Left ventricle myocardium inferior (tissue), 1 donor: ENCODE measurements at places on chromosomes 16 and 17. TPM values are rescaled to one million over a fixed set of nuclear protein-coding genes. Genes with fewer than 3 reads are reported as not detected.

Gene TBC1D3B
- total RNA-seq = 3.4 TPM

- H3K4me1 ChIP-seq = peaks cover 8% of the 10 kb centered on the region
- H3K4me3 ChIP-seq = no peak overlapping the region
- no peak overlapping the region for H3K27ac ChIP-seq
- no peaks in the 10 kb centered on the region for H3K36me3 ChIP-seq
- peaks cover 29% of the 10 kb centered on the region for H3K27me3 ChIP-seq
- no peak for DNase-seq
Measured at GRCh38 chr17:1979182-1979985, 45.8 kb downstream of the RTN4RL1 start.

Gene MYH1
- 0.14 TPM for total RNA-seq

GRCh38 chr16:3022208-3022683 lies 1.5 kb downstream of the HCFC1R1 start:
- peak overlapping the region; percentile 98 for H3K27ac ChIP-seq
- H3K4me3 ChIP-seq = peak overlapping the region; percentile 83
- H3K4me1 ChIP-seq = peaks cover 62% of the 10 kb centered on the region

Gene HOXB1
- not detected for total RNA-seq

Gene NOXO1
- not detected for total RNA-seq

GRCh38 chr17:74429604-74430384 lies 2.1 kb upstream of the GPRC5C start:
- H3K4me1 ChIP-seq = peaks cover 93% of the 10 kb centered on the region
- DNase-seq = no peak
- H3K36me3 ChIP-seq = no peaks in the 10 kb centered on the region
- H3K4me3 ChIP-seq = peak overlapping the region; percentile 73

GRCh38 chr16:25952983-25953382 lies 261.2 kb downstream of the HS3ST4 start:
- no peak for DNase-seq
- peaks cover 14% of the 10 kb centered on the region for H3K27me3 ChIP-seq
- H3K36me3 ChIP-seq = no peaks in the 10 kb centered on the region
- no peak overlapping the region for H3K4me3 ChIP-seq

Gene P2RX1
- total RNA-seq = 0.55 TPM

GRCh38 chr17:50632637-50633036 lies 2.0 kb upstream of the ABCC3 start:
- peaks cover 10% of the 10 kb centered on the region for H3K4me1 ChIP-seq
- H3K27ac ChIP-seq = no peak overlapping the region
- no peaks in the 10 kb centered on the region for H3K36me3 ChIP-seq
- no peak for DNase-seq
- H3K4me3 ChIP-seq = no peak overlapping the region

DNA sequence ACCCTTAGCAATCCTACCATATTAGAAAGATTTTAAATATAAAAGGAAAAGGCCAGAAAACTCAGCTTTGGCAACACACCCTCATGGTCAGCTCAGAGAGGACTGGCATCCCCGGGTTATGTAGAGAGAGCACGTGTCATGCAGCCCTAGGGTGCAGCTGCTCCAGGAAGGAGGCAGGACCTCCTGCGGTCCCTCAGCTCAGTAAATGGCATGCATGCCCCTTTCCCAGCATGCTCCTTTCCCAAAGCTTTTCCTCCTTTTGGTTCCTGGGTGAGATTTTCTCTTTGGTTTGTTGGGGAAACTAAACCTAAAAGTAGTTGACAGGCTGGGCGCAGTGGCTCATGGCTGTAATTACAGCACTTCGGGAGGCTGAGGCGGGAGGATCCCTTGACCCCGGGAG lies 3.9 kb downstream of the GAN start:
- peaks cover 70% of the 10 kb centered on the region for H3K4me1 ChIP-seq
- no peak for DNase-seq
- H3K4me3 ChIP-seq = no peak overlapping the region
- no peaks in the 10 kb centered on the region for H3K36me3 ChIP-seq
- H3K27ac ChIP-seq = peak overlapping the region; percentile 43
- H3K27me3 ChIP-seq = no peaks in the 10 kb centered on the region

Gene EVI2A
- total RNA-seq = 2.9 TPM

GRCh38 chr17:17305281-17305801 lies 2.2 kb downstream of the NT5M start:
- no peak for DNase-seq
- H3K4me1 ChIP-seq = peaks cover 27% of the 10 kb centered on the region
- H3K36me3 ChIP-seq = no peaks in the 10 kb centered on the region
- no peak overlapping the region for H3K4me3 ChIP-seq
- H3K27ac ChIP-seq = peak overlapping the region; percentile 79

- no peak overlapping the region for H3K27ac ChIP-seq
- no peaks in the 10 kb centered on the region for H3K27me3 ChIP-seq
- H3K4me3 ChIP-seq = no peak overlapping the region
- no peak for DNase-seq
- H3K36me3 ChIP-seq = no peaks in the 10 kb centered on the region
- H3K4me1 ChIP-seq = no peaks in the 10 kb centered on the region
Measured at GRCh38 chr16:79293836-79294460, 306.6 kb downstream of the MAF start.

Gene TBC1D3C
- total RNA-seq = not detected

DNA sequence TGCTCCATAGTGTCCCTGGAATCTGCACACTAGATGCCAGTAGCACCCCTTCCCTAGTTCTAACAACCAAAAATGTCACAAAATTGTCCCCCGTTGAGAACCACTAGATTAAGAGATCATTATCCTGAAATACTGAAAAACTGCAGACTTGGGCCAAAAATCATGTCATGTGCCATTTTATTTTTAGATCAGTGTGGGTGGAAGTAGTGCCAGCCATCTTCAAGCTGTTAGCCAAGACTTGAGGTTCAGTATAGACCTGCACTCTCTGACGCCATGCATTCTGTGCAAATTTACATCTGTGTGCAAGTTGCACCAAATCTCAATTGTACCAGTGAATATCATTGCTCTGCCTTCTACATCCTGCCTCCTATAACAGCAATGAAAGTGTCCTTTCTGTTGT lies 31.5 kb upstream of the NOL11 start:
- peaks cover 9% of the 10 kb centered on the region for H3K4me1 ChIP-seq
- H3K27ac ChIP-seq = no peak overlapping the region
- H3K36me3 ChIP-seq = no peaks in the 10 kb centered on the region
- no peak for DNase-seq
- H3K4me3 ChIP-seq = no peak overlapping the region

Gene SLFN14
- total RNA-seq = not detected

DNA sequence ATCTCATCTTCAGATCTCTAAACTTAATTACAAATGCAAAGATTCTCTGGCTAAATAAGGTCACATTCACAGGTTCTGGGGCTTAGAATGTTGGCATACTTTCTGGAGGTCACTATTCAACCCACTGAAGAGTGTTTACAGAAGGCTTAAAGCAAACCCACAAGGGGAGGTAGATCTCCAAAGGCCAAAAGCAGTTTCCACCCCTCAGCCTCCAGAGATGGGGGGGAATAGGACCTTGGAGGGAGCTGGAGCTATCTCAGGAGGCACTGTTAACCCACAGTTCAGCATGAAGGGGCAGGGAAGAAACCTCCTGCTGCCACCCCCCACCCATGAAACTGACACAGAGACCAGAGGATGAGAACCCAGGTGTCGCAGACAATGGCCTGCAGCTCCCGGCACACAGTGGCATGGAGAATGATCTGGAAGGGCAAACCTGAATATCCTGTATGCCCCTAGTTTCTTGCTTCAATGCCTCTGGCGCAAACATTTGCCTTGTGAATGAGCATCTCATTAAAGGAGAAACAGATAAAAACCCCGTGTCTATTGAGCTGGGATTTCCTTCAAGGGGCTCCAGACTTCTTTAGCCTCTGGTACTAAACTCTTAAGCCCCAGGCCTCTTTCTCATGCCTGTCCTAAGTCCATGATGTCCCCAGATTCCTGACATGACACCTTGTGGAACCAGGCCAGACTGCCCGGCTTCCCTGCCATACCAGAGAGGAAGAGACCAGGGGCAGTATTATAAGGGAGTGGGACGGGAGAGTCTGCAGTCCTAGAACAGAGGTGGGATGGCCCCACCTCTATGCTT lies 103.1 kb upstream of the CDH5 start:
- H3K27me3 ChIP-seq = no peaks in the 10 kb centered on the region
- no peaks in the 10 kb centered on the region for H3K36me3 ChIP-seq
- H3K4me3 ChIP-seq = no peak overlapping the region
- H3K27ac ChIP-seq = no peak overlapping the region
- DNase-seq = no peak

GRCh38 chr17:80879723-80880647 lies 111.7 kb upstream of the CHMP6 start:
- no peak overlapping the region for H3K27ac ChIP-seq
- H3K36me3 ChIP-seq = peaks cover 53% of the 10 kb centered on the region
- no peaks in the 10 kb centered on the region for H3K27me3 ChIP-seq
- no peak overlapping the region for H3K4me3 ChIP-seq
- peaks cover 13% of the 10 kb centered on the region for H3K4me1 ChIP-seq
- DNase-seq = peak; percentile 7

- no peaks in the 10 kb centered on the region for H3K36me3 ChIP-seq
- no peak for DNase-seq
- H3K4me3 ChIP-seq = peak overlapping the region; percentile 67
- peaks cover 99% of the 10 kb centered on the region for H3K27me3 ChIP-seq
Measured at GRCh38 chr16:49280105-49280741, 1.4 kb downstream of the CBLN1 start.

- H3K36me3 ChIP-seq = no peaks in the 10 kb centered on the region
- H3K4me3 ChIP-seq = no peak overlapping the region
- DNase-seq = no peak
- no peaks in the 10 kb centered on the region for H3K4me1 ChIP-seq
Measured at GRCh38 chr17:9307313-9307998, 268.2 kb downstream of the STX8 start.

GRCh38 chr17:15278924-15279477 lies 13.9 kb upstream of the PMP22 start:
- no peaks in the 10 kb centered on the region for H3K36me3 ChIP-seq
- no peak for DNase-seq
- H3K4me1 ChIP-seq = no peaks in the 10 kb centered on the region
- H3K27ac ChIP-seq = no peak overlapping the region

- DNase-seq = no peak
- no peak overlapping the region for H3K4me3 ChIP-seq
- H3K36me3 ChIP-seq = no peaks in the 10 kb centered on the region
- no peaks in the 10 kb centered on the region for H3K27me3 ChIP-seq
- peaks cover 89% of the 10 kb centered on the region for H3K4me1 ChIP-seq
Measured at GRCh38 chr17:59637611-59638310, 18.1 kb downstream of the CLTC start.

Gene ETV4
- total RNA-seq = 0.60 TPM

DNA sequence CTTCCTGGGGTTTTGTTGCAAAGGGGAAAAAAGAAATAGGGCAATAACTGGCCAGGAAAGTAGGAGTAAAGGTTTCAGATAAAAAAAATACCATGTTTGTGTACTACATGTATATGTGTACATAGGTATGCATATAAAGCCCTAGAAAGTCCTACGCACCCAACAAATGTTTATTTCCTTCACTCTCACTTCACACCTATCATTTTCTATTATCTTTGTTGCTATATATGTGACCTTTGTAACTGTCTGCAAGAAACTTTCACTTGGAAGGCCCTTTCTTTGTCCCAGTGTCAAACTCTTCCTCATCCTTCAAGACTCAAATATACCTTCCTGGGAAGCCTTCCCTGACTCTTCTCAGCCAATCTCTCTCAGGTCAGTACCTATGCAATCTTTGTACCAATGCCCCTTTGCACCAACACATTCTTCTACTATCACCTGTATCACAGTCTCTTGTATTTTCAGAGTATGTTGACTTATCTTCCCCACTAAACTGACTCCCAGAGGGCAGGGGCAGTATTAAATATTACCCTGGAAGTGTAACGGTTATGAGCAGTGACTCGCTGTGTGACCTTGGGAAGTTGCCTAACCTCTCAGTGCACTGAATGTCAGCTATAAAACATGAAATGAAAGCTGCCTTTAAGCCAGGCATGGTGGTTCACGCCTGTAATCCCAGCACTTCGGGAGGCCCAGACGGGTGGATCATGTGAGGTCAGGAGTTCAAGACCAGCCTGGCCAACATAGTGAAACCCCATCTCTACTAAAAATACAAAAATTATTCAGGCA lies 6.5 kb downstream of the XPO6 start:
- peaks cover 23% of the 10 kb centered on the region for H3K4me1 ChIP-seq
- H3K27ac ChIP-seq = no peak overlapping the region
- H3K36me3 ChIP-seq = peaks cover 68% of the 10 kb centered on the region
- DNase-seq = no peak
- no peaks in the 10 kb centered on the region for H3K27me3 ChIP-seq

DNA sequence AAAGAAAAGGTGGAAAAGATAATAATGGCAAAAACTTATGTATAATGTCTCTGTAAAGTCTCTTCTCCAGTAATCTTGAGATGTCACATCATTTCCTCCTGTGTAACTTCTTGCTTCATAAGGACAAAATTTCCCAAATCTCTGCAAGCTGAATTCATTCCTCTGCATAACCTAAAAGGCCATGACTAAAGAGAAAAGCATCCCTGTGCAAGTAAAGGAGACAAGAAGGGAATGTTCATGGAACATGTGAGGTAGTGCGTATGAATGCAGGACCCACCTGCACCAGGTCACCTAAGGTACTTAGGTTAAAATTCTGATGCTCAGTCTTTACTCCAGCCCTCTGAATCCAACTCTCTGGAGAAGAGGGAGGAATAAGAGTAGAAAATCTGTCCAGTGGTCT lies 46.9 kb upstream of the NLK start:
- no peaks in the 10 kb centered on the region for H3K36me3 ChIP-seq
- H3K27me3 ChIP-seq = no peaks in the 10 kb centered on the region
- DNase-seq = no peak
- H3K4me3 ChIP-seq = no peak overlapping the region

Gene SOST
- 0.14 TPM for total RNA-seq

Gene TMIGD1
- total RNA-seq = not detected

- peak overlapping the region; percentile 50 for H3K27ac ChIP-seq
- no peak for DNase-seq
- peaks cover 30% of the 10 kb centered on the region for H3K36me3 ChIP-seq
- no peak overlapping the region for H3K4me3 ChIP-seq
- H3K4me1 ChIP-seq = peaks cover 89% of the 10 kb centered on the region
- H3K27me3 ChIP-seq = no peaks in the 10 kb centered on the region
Measured at GRCh38 chr16:48272837-48273421, 25.6 kb upstream of the ABCC11 start.
